ENCODE measurements at places on chromosomes 13 and 19.

- DNase-seq = no peak
These were observed 2.5 kb upstream of the PLEKHF1 start for GRCh38 chr19:29662604-29663404.

GRCh38 chr19:2056837-2057192 lies 5.8 kb upstream of the MKNK2 start:
- DNase-seq = no peak

- DNase-seq = no peak
These were observed 222.9 kb upstream of the HTR2A start for GRCh38 chr13:47119575-47120235.

DNA sequence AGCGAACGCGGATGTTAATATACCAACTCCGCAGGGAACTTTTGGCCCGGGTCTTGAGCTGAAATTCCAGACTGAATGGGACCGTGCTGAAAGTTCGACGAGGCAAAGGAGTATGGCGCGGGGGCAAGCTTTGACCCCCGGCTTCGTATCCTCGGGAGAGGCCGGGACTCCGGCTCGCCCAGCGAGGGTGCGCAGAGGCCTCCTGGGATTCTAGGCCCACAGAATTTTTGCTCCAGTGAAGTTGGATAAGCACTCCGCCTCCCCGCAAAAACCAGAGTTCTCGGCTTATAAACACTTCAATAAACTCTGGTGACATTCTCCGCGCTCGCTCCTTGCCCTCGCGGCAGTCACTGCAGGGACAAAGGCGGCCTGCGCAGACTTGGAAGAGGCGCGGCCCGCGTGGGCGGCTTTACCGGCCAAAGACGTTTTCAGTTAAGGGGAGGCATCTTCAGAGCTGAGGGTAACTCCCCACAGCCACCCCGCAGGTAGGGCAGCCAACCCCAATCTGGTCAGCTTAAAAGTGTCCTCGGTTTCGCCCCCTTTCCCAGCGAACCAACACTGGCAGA lies 112.6 kb downstream of the KCNRG start:
- no peak for DNase-seq

DNA sequence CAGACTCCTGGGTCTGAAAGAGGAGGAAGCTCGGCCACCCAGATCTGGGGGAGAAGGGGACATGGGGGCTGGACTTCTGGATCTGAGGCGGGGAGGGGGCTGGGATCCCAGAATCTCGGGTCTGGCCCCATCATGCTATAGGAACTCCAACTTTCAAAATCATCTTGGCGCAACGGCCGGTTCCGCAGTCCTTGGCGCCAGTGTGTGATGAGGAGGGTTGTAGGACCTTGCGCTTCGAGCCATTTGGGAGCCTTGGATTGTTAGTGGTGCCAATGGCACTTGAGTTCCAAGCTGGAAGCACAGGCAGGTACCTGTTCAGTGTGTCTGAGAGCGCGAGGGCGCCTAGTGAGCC lies 324 bp downstream of the RUVBL2 start:
- no peak for DNase-seq

GRCh38 chr13:26460648-26461047 lies 96.8 kb upstream of the WASF3 start:
- no peak for DNase-seq

All from activated CD4-positive, alpha-beta memory T cell treated with anti-CD3 and anti-CD28 coated beads, Interleukin-2, amount 10 ng/mL, durations not matched to agents 7 days and 5 days (primary cell).